Skeletal muscle cell (primary cell): ENCODE measurements at places on chromosomes 3 and 15.

GRCh38 chr15:67150023-67150860 lies 84.8 kb downstream of the SMAD3 start:
- peak; percentile 97 for DNase-seq

- no peak for DNase-seq
Observed at GRCh38 chr15:52414936-52415335, 113.7 kb downstream of the MYO5A start.

- peak; percentile 63 for DNase-seq
Observed at GRCh38 chr15:74203914-74204431, 1.4 kb upstream of the STRA6 start.

DNA sequence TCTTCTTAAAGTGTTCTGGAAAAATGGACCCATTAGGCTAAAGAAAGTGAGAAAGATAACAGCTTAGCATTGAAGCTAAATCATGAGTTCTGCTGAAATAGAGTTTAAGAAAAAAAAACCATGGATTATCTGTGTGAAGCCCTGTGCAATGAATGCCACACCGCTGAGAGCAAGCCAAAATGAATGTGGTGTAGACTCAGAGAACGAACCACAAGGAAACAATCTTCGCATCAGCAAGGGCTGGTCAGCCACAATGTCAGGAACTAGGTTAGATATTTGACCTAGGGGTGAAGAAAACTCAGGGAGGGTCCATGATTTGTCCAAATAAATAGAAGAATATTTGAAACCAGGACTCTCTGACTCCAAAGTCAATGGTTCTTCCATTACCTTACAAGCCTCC lies 91.4 kb upstream of the MEX3B start:
- no peak for DNase-seq

- no peak for DNase-seq
Observed at GRCh38 chr3:122067588-122068240, 12.6 kb downstream of the CD86 start.

DNA sequence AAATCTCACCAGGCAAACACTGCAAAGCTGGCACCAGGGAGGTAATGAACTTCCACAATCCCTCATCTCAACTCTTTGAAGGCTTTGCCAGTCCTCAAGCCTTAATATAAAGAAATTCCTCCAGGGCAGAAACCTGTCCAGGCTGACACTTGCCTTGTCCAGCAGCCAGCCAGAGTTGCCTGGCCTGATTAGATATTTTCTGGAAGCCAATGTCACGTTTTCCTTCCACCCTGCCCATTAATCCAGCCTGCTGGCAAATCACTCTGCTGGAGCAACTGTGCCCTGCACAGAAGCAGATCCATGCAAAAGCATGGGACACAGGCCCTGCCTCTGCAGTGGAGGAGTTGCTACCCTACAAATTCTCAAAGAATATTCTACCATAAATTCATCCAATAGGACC lies 56.5 kb downstream of the HEG1 start:
- DNase-seq = no peak
